ENCODE measurements at places on chromosomes 3 and 15. TPM values are rescaled to one million over a fixed set of nuclear protein-coding genes. Genes with fewer than 3 reads are reported as not detected.
A peak's percentile ranks its signal among the peaks of the same experiment; 100 is the strongest.

The SLC27A2 gene
- 15.0 TPM for total RNA-seq

The CORO2B gene
- not detected for total RNA-seq

The MCF2L2 gene
- total RNA-seq, result 1.9 TPM

The PGBD4 gene
- total RNA-seq, result 2.7 TPM

The TLR9 gene
- 0.85 TPM for total RNA-seq

The TM4SF1 gene
- not detected for total RNA-seq

DNA sequence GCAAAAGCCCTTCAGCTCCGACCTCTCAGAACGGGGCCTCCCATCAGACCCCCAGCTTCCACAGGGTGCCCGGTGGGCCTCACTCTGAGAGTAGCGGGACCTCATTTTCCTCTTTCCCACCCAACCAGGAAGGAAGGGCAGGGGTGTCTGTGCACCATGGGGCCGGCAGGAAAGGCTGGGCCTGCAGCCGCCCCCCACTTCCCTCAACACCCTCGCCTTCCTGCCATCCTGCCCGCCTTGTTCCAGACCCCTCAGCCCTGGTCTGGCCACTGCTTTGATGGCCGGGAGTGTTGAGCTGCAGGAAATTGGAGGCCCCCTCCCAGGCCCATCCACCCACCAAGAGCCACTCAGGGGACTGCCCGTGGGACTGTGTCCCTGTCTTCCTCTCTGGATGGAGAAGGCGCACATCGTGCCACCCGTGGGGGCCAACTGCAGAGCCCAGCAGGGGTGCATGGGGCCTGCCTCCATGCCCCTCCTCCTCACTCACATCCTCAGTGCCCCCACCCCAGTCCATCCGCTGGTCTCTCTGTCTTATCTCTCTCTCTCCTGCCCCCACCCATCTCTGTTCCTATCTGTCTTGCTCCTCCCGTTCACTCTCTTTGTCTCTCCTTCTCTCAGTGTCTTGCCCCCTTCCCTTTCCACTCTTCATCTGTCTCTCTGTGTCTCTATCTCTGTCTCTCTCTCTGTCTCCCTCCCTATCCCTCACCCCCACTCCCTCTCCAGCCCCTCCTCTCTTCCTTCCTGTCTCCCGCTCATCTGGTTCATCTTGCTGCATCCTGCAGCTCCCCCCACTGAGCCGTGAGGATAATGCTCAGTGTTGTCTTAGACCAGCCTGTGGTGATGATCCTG, 1.8 kb upstream of the PLXND1 start:
- H3K27me3 ChIP-seq, result peaks cover 36% of the 10 kb centered on the region
- H3K27ac ChIP-seq, result no peak overlapping the region
- no peaks in the 10 kb centered on the region for H3K36me3 ChIP-seq
- peaks cover 8% of the 10 kb centered on the region for H3K4me1 ChIP-seq

- H3K27ac ChIP-seq, result no peak overlapping the region
- no peaks in the 10 kb centered on the region for H3K36me3 ChIP-seq
- H3K4me1 ChIP-seq, result peaks cover 4% of the 10 kb centered on the region
- no peaks in the 10 kb centered on the region for H3K27me3 ChIP-seq
Observed at GRCh38 chr3:114887806-114888205, 259.3 kb downstream of the ZBTB20 start.

GRCh38 chr3:20066850-20067617, 26.8 kb downstream of the KAT2B start:
- H3K27ac ChIP-seq, result no peak overlapping the region
- no peak overlapping the region for H3K4me3 ChIP-seq
- H3K36me3 ChIP-seq, result peaks cover 14% of the 10 kb centered on the region
- no peaks in the 10 kb centered on the region for H3K27me3 ChIP-seq
- DNase-seq, result no peak
- H3K4me1 ChIP-seq, result peaks cover 24% of the 10 kb centered on the region

DNA sequence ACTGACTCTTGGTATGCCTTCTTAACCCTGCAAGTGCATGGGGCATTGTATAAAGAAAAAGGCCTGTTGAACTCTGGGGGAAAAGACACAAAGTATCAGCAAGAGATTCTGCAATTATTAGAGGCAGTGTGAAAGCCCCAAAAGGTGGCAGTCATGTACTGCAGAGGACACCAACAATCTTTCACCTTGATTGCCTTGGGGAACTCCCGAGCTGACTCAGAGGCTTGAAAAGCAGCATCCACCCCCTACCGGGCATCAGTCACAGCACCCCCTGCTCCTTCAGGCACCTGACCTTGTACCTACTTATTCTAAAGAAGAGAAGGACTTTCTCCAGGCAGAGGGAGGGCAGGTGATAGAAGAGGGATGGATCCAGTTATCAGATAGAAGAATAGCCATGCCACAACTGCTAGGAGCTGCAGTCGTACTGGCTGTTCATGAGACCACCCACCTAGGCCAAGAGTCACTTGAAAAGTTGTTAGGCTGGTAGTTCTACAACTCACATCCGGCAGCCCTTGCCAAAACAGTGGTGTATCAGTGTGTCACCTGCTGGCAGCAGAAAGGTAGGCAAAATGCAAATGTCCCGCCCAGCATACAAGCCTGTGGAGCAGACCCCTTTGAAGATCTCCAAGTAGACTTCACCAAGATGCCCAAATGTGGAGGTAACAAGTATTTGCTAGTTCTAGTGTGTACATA, 241.6 kb upstream of the CNTN6 start:
- no peaks in the 10 kb centered on the region for H3K27me3 ChIP-seq
- H3K4me3 ChIP-seq, result no peak overlapping the region
- DNase-seq, result peak; percentile 16
- no peak overlapping the region for H3K27ac ChIP-seq

DNA sequence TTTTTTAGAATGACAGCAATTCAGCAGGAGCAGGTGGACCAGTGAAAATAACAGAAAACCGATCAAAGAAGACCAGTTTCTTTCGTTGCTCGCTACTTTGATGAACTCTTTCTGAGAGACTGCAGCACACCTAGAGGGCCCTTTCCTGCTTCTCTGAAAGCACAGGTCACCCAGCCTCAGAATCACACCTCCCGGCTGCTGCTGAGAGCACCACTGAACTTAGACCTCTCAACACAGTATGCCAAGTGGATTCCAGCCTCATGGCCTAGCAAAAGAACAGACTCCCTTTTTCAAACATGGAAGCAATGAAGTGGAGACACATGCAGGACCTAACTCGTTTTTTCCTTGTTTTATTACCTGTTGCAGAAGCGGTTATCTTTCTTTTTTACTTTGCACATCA, 13.9 kb upstream of the APH1B start:
- peaks cover 46% of the 10 kb centered on the region for H3K36me3 ChIP-seq
- no peak for DNase-seq
- no peaks in the 10 kb centered on the region for H3K27me3 ChIP-seq

GRCh38 chr3:195558602-195559001, 15.5 kb upstream of the PPP1R2 start:
- H3K4me3 ChIP-seq, result no peak overlapping the region
- H3K27me3 ChIP-seq, result no peaks in the 10 kb centered on the region
- peaks cover 24% of the 10 kb centered on the region for H3K4me1 ChIP-seq
- H3K36me3 ChIP-seq, result no peaks in the 10 kb centered on the region
- no peak for DNase-seq

Data from activated naive CD8-positive, alpha-beta T cell treated with anti-CD3 and anti-CD28 coated beads for 36 hours (primary cell).